Activated CD4-positive, alpha-beta T cell treated with anti-CD3 and anti-CD28 coated beads, Interleukin-2, amount 50 U/mL, for 1 hour (primary cell): ENCODE measurements at places on chromosomes 3 and 15.

GRCh38 chr15:51097553-51098330 is 3.0 kb upstream of the TNFAIP8L3 start:
- no peak for DNase-seq

GRCh38 chr15:55846116-55846707 is 103.3 kb upstream of the PRTG start:
- DNase-seq, result peak; percentile 3

DNA sequence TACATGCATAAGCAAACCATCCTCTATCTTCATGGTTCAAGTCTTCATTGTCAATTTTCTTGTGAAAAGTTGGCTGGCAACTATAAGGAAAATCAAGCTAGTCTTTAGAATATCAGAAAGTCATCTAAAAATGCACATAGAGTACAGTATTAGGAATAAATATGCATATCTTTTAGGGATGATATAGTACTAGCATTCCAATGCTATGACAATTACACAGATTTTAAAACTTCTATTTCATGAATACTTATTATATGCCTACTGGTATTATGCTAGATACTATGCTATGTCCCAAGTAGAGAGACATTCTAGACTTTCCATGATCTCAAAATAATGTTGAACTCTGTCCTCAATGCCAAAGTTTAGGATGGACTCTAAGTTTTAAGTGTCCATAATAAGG is 81.3 kb upstream of the NAALADL2 start:
- no peak for DNase-seq

GRCh38 chr3:153061938-153062528 is 100.0 kb upstream of the RAP2B start:
- DNase-seq, result no peak

GRCh38 chr3:174100744-174101143 is 703.2 kb downstream of the NLGN1 start:
- no peak for DNase-seq

GRCh38 chr15:39581242-39581792 is 438 bp downstream of the THBS1 start:
- no peak for DNase-seq

GRCh38 chr3:65927576-65927975 is 111.1 kb downstream of the MAGI1 start:
- DNase-seq, result no peak

DNA sequence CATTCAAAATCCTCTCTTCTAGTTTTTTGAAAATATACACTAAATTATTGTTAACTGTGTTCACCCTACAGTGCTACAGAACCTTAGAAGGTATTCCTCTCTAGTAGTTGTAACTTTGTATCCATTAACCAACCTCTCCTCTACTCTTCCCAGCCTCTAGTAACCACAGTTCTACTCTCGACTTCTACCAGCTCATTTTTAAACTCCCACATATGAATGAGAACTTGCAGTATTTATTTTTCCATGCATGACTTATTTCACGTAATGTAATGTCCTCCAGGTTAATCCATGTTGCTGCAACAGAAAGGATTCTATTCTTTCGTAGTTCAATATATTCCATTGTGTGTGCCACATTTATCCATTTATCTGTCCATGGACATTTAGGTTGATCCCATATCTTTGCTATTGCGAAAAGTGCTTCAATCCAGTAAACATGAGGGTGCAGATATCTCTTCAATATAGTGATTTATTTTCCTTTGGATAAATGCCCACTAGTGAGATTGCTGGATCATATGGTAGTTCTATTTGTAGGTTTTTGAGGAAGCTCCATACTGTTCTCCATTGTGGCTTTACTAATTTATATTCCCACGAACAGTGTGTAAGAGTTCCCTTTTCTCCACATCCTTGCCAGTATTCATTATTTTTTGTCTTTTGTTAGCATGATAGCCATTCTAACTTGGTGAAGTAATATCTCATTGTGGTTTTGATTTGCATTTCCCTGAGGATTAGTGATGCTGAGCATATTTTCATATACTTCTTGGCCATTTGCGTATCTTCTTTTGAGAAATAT is 113.7 kb upstream of the SMAD3 start:
- DNase-seq, result no peak

GRCh38 chr3:127124120-127124519 is 68.8 kb upstream of the PRR23E start:
- no peak for DNase-seq

DNA sequence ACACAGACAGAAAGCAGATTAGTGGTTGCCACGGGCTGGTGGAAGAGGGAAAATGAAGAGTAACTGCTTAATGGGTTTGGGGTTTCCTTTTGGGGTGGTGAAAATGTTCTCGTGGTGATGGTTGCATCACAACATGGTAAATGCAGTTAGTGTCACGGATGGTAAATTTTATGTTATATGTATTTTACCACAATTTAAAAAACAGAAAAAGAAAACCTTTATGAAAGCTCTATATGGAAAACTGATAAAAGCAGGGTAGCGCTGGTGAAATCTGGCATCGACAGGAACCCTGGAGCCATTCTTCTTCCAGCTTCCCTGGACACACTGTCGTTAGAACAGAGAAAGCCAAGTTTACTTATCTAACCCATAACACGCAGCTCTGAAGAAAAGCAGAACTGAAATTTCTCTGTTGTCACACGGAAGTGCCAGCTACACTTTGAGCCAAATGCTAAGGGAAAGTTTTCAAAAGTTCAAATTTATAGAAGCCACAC is 287.7 kb upstream of the NR2F2 start:
- no peak for DNase-seq

- DNase-seq, result no peak
Measured at GRCh38 chr3:154195620-154196356, 74.6 kb downstream of the ARHGEF26 start.

GRCh38 chr3:76387000-76387399 is 601.7 kb upstream of the ZNF717 start:
- DNase-seq, result no peak

DNA sequence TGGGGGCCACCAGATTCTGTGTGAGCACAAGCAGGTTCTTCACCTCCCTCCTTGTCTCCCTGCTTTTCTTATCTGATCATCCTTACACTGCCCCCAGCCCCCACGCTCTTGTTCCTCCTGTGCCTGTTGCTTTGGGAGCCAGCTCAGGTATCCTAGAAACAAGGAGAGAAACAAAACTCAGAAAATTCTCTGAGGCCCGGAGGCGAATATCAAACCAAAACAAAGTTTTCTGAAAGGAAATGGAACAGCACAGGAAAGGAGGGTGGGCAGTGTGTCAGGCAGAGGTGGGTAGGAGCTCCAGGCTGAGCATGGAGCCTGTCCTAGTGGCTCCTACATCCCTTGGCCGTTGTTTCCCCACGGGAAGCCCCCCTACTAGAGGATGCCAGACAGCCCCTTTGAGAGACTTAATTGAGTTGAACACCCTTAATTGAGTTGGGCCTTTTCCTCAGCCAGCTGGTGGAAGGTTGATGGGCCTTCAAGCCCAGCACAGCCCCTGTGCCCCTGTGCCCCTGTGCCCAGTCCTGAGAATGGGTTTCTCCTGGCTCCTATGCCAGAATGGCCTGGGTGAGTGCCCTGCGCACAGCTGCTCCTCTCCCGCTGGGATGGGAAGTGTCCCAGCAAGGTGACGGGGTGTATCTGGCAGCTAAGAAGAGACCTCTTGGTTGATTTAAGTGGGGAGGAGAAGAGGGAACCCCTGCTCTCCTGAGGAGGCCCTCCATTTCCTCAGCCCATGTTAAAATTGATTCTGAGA is 22.8 kb upstream of the JMJD7 start:
- no peak for DNase-seq

DNA sequence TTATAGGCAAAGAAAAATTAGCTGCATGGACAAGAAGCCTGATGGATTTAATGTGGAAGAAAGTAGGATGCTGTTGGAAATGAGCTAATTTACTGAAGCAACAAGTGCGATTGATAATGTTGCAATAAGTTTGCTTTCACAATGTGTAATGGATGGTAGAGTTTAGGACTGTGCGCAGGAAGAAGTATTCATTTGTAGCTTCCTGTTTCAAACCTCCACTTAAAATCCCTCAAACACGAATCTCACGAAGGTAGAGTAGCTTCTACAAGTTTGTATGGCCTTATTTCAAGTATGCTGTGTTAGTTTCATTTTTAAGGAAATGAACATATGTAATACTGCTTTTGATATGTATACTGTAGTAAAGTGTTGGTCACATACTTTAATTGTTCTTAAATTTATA is 42.3 kb downstream of the KCNH8 start:
- DNase-seq, result no peak

DNA sequence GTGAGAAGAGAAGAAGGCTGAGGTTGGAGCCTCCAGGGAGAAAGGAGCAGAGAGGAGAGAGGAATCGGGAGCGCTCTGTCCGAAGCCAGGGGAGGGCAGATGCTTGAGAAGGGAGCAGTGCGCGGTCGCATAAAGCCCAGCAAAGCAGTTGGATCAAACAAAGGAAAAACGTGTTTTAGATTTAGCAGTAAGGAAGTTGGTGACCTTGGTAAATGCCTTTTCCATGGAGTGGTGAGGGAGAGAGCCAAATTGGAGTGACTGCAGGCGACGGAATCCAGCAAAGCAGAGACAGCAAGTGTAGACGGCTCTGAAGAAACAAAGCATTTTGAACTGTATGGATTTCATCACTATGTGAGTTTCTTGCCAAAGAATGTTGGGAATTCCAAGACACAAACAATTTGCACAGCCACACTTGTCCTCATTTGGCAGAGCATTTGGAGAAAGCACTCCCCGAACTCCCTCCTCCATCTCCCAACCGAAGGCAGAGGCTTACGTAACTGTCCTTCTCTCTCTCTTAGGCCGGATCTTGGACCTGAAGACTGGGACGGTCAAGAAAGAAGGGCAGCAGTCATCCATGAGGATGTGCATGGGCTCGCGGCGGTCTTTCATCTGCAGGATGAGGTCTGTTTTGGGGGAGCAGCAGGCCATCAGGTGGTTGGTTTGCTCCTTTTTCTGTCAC is 103.6 kb downstream of the ARNT2 start:
- no peak for DNase-seq

DNA sequence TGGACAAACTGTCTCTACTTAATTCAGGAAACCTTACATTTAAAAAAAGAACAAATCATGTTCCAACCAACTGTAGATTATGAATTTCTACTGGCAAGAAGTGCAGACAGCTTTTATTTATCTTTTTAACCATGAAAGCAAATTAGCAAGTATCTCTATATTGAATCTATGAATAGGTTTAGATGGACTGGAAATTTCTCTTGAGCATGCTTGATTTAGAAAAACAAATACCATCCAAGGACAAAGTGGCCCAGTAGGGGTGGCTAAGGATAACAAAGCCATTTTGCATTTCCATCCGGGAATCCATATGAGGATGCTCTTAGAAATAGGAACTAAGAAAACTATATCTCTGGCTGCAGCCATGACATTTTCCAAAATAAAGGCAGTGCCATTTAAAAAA is 150.6 kb downstream of the KCNMB2 start:
- no peak for DNase-seq

GRCh38 chr3:31436830-31437229 is 95.9 kb upstream of the STT3B start:
- DNase-seq, result no peak

DNA sequence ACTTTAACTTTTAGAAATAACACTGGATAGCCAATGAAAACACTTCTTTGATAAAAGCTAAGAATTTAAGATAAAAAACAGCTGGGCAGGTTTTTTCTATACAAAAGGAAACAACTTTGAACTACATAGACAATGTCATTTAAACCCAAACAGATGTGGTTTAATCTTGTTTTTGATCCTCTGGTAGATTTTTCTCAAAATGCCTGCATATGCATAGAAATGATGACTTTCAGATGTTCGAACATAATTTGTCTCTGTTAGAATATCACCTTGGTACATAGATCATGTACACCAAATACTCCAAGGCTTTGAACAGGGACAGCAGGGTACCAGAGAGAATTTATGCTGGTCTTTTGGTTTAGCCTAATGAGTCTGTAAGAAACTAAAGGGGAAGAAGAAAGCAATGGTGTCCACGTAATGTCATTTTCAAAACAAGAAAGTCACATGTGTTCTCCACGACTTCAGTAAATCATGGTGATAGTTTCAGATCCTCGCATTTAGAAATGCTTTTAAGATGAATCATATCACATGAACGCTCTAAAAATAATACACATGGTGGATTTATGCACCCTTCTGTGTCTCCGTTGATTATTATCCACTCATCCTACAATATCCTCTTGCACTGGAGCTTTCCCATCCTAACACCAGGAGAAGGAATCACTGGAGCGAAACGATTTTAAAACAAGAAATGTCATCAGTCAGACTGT is 160.1 kb upstream of the PDZRN3 start:
- no peak for DNase-seq

- no peak for DNase-seq
Measured at GRCh38 chr3:57943525-57944495, 64.4 kb upstream of the FLNB start.

DNA sequence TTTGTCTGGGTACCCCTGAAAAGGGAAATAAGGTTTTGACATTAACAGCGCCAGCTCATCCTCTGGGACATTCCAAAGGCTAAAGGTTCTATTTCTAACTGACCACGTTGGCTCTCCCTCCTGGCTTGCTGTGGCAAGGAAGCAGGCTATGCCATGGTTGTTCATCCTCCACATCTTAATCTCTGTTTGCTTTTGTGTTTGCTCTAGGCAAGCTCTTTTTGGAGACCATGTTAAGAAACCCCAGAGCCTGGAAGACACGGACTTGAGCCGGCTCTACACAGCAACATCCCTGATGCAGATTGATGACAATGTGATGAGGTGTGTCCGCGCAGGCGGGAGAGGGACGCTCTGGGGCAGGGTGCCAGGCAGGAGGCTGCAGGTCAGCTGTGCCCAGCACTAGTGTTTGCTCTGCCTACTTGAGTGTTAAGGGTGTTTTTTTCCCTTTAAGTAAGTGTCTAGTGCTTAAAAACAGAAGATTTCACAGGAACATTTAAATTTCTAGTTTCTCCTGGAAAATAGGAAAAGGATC is 33.3 kb downstream of the RLBP1 start:
- DNase-seq, result no peak

DNA sequence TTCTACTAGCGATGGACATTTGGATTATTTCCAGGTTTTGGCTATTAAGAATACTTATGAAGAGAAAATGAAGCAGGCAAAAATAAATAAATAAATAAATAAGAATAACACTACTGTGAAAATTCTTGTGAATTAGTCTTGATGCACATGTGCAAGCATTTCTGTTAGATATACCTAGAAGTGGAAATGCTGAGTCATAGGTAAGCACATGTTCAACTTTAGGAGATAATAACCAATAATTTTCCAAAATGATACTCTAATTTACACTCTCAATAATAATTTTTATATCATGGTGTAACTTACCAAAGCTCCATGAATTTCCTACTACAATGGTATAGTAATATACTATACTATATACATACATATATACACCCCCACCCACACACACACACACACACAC is 23.4 kb downstream of the EMC4 start:
- DNase-seq, result no peak

DNA sequence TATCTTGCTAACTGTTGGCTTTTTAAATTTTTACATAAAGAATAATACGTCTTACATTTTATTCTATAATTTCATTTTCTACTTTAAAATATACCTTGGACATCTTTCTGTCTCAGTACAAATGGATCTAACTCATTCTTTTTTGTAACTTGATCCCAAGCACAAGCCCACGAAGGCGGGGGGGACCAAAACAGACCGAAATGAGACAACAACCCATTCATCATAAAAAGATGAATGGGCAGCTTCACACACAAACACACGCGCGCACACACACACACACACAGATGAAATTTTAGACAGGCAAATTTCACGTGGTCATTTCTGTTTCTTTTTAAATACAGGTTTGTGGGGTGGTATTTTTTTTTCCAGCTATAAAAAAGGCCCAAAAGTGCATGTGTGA is 271.3 kb upstream of the TOPAZ1 start:
- no peak for DNase-seq
